ENCODE measurements at places on chromosomes 11 and 22.

GRCh38 chr11:18773104-18773503, 18.5 kb downstream of the PTPN5 start:
- DNase-seq = no peak

DNA sequence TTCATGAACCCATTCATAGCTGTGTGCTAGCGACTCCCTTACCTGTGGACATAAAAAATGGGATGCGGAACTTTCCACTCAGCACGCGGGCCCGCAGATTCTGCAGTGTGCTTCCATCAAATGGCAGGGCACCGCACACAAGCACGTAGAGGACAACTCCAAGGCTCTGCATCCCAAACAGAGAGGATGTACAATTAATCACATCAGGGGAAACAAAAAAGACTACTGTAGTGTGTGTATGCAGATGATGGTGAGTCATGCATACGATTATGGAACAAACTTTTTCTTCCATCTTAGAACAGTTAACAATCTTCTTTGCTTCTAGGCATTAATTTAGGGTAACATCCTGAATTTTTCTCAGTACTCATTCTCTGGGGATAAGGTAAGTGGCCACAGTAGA, 58.8 kb upstream of the APOA1 start:
- no peak for DNase-seq

DNA sequence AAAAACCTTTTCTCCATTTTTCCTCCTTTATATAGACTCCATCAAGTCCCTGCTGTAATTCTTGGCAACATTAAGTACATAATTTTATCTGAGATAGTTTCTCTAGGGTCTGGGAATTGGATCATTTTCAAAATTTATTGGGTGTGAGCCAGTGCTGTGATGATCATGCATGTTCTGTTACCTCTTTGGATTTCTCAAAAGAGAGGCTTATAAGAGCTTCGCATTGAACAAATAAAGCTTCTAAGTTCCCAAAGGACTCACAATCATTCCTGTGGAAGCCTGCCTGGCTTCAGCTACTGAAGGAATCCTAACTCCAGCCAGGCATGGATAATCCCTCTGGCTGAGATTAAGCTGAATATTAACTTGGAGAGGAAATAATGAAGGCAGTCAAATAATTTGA, 208.5 kb downstream of the RAB38 start:
- no peak for DNase-seq

DNA sequence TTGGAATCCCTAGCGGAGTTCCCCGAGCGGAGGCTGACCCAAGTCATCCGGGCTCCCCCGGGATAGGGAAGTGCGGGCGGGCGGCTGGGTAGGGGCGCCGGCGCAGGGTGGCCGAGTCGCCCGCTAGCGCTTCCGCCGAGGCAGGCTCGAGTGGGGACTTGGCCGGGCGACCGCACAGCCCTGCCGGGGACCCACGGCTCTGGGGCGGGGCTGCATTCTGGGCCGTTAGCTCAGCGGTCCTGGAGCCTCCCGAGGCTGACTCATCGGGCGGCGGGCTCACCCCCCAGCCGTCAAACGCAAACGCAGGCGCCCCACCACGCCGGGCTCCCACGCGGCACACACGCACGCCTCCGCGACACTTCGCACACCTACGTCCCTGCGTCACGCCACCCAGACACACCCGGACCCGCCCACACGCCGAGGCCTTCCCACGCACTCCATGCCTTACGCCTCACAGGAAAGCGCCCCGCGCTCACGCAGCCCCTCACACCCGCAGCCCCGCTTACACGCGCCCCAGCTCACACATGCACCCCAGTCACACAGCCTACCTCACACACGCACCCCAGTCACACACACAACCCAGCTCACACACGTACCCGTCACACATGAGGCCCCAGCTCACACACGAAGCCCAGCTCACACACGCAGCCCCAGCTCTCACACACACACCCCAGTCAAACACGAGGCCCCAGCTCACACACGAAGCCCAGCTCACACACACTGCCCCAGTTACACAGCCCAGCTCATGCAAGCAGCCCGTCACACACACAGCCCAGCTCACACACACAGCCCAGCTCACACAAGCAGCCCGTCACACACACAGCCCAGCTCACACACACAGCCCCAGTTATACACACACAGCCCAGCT, 1.2 kb downstream of the PHLDB1 start:
- peak; percentile 69 for DNase-seq

DNA sequence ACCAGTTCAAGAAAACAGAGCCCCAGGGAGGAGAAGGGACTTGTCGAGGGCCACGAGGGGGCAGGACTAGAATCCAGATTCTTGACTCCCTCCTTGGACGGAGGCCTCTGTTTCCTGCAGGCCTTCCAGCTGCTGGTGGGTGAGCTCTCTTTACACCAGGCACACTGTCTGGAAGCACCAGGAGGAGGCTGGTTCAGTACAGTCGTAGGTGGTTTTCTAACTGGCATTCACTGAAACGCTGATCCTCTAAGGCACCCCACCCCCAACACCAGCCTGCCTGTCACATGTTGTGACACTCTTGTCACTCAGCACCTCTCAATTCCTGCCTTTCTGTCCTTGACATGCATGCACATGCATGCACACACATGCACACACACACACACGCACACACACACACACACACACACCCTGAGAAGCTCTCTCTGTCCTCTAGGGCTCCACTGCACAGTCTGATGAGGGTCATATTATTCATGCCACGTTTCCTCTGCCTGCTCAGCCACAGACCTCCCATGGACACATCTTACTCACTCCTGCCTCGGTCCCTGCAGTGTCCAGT, 751 bp downstream of the MS4A10 start:
- no peak for DNase-seq

All from stimulated activated CD8-positive, alpha-beta memory T cell treated with anti-CD3 and anti-CD28 coated beads, Interleukin-2, amount 100 ng/mL, for 1 hour (primary cell).